ENCODE measurements at places on chromosomes 12 and 14. TPM values are rescaled to one million over a fixed set of nuclear protein-coding genes. Genes with fewer than 3 reads are reported as not detected.

FRMD6 gene
- 0.30 TPM for total RNA-seq

NCAPD2 gene
- 42.1 TPM for total RNA-seq

EPYC gene
- not detected for total RNA-seq

LALBA gene
- not detected for total RNA-seq

SLC6A15 gene
- 0.39 TPM for total RNA-seq

PAN2 gene
- 230 TPM for total RNA-seq

FLVCR2 gene
- total RNA-seq = 1.3 TPM

MYH6 gene
- total RNA-seq = not detected

GRCh38 chr14:36383767-36384431 lies 63.5 kb upstream of the MBIP start:
- DNase-seq = no peak

DNA sequence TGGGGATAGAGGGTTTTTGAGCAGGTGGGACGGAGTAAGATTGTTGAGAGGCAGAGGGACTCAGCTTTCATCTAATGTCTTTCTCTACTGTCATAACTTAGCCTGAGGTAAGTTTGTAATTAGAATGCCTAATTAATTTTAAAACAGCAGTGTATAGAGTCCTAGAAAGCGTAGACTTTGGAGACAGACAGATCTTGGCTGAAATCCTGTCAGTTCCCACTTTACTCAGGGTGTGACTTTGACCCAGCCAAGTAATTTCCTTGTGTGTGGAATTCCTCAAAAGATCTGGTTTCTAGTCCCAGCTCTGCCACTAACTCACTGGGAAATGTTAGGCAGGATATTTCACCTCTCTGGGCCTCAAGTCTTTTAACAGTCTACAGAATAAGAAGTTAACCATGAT lies 74.3 kb downstream of the SLC25A21 start:
- no peak for DNase-seq

- no peak for DNase-seq
Observed at GRCh38 chr14:50070840-50071548, 45.4 kb downstream of the VCPKMT start.

DNA sequence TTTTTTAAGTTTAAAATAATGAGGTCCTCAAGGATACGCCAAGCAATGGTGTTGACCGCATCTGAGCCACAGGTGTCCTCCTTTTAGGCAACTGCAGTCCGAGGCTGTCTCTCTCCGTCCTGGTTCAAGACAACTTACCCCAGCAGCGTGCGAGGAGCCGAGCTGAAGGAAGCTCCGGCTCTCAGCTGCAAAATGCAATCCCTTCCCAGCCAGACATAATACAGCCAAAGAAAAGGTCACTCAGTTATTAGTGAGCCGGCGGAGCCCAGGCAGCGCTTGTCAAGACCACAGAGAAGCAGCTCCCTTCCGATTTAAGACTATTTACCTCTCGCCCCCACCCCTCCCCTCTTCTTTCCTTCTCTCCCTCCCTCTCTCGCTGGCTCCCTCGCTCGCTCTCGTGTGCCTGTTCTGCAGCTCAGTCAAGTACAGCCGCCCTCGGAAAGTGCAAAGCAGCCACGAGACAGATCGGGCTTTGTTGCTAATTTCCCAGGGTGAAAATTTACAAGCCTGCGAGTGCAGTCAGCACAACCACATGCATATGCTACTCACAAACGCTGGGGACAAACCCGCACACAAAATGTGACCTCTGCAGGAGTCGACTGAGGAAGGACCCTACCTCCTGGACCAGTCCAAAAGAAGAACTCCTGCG lies 363 bp upstream of the LMO3 start:
- peak; percentile 6 for DNase-seq

DNA sequence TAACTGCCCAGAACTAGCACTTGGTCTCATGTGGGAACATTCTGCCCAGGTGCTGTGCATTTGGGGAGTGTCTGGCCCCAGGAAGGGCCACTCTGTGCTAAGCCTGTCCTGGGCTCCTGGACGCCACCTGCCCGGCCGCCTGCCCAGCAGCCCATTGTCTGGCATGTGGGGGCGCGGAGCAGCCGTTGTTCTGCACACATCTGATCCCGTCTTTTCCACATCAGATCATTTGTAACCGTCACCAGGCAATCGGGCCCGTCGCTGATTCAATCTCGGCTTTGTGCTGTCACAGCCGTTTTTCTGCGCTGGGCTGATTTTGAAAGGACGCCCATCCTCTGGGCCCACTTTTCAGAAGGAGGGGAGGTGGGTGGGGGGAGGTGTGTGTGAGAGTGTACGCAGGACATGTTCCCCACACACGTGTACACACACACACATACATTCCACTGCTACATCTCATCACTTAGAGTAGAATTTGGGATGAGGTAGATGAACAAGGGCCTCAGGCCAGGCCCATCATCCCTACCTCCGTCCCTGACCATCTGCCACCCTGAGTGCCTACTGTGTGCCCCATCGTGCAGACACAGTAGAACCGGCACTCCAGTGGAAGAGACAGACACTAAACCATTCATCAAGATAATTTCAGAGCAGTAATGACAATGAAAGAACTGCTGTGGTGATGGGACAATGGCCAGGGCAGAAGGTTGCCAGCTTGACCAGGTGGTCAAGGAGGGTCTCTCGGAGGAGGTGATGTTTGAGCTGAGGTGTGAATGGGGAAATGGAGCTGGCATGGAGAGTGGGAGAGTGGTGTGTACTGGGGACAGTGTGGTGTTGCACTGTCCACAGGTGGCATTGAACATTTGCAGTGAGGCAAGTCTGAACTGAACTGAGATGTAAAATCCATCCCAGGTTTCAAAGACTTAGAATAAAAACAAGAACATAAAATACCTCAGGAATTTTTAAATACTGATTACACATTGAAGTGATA lies 19.0 kb downstream of the FAM222A start:
- no peak for DNase-seq

DNA sequence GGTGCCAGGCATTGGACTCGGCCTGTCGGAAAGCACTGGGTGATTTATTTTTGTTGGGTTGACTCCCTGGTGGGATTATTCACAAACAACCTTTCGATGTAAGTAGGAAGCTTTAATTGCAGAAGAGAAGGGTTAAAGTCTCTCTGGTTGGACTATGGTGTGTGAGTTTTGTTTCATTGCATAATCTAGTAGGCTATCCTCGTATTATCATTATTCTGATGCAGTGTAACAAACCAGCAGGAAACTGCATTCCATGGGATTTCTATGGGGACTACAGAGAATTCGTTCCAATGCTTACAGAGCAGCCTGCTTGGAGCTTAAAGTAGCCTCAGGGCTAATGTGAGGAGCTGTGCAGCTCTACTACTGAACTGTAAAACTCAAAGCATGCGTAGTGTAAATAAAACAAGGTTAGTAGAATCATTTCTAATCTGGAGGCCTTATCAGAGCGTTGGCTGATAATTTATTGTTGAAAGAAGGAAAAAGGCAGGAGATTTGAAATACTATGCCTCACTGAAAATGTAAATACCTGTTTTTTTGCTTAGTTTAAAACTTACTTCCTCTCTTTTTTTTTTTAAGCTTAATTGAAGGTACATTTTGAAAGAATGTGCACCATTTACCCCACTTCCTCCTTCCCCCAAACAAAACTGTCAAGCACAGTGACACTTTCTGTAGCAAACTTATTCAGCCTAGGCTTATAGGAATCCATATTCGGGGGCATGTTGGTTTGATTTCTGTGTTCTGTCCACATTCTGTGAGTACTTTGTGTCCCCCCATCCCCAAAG lies 226.7 kb downstream of the NPAS3 start:
- no peak for DNase-seq

GRCh38 chr14:30153717-30154116 lies 226.1 kb upstream of the PRKD1 start:
- no peak for DNase-seq

GRCh38 chr12:4140581-4141301 lies 132.8 kb upstream of the CCND2 start:
- no peak for DNase-seq

GRCh38 chr12:104448451-104448850 lies 8.3 kb upstream of the CHST11 start:
- DNase-seq = no peak

- no peak for DNase-seq
Observed at GRCh38 chr12:132373901-132374611, 44.7 kb upstream of the GALNT9 start.

DNA sequence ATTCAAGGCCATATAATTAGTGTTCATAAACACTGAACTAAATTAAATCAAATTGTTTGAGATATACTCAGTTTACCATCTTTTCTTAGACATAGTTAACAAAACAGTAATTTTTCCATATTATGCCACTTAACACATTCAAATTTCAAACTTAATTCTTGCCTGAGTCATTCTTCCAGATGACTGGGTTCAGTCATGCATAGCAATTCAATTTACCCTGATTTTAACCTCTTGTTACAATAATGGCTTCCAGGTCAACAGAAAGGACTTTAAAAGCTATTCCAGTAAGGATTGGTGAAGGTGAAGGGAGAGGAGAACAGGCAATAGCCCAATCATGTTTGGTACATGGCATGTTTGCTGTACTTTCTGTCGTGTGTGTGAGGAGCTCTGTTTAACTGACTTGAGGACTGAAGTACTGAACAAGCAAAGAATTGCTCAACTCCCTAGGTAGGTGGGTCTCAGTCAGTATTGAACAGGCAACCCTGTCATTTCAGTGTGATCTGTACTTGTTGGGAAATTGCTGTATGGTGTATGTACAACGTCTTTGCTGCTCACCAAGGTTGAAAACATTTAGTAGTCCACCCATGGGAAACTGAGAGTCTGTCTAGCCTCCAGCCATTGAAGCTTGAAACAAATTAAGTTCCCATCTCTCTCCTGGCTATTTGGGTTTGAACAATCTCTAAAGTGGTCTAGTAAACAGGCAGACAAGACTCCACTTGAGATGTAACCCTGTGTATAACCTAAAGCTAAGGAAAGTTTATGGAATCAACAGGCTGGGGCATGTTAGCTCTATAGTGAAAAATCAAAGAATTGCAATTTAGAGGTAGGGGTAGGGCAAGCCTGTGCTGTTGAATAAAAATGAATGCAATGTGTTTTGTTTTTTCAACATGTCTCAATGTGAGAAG lies 327.2 kb downstream of the BTG1 start:
- no peak for DNase-seq

DNA sequence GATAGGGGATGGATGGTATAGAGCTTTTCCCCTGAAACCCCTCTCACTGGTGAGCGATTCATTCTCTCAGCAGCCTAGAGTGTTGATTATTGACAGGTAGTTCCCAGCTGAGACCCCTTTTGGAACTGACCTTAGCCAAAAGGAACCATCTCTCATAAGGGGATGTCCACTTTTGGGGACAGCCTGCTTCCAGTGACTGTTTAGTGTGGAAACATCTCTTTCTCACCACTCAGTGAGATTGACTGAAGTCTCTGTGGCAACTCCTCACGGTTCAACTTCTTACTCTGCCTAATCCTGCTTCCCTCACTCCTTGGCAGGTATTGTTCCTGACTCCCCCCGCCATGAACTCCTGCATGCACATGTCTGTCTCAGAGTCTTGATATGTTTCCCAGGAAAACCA lies 529.2 kb upstream of the ATP2B1 start:
- no peak for DNase-seq

GRCh38 chr14:104212206-104213095 lies 74.1 kb downstream of the KIF26A start:
- DNase-seq = no peak

GRCh38 chr14:49598189-49598484 lies 603 bp upstream of the LRR1 start:
- DNase-seq = no peak

DNA sequence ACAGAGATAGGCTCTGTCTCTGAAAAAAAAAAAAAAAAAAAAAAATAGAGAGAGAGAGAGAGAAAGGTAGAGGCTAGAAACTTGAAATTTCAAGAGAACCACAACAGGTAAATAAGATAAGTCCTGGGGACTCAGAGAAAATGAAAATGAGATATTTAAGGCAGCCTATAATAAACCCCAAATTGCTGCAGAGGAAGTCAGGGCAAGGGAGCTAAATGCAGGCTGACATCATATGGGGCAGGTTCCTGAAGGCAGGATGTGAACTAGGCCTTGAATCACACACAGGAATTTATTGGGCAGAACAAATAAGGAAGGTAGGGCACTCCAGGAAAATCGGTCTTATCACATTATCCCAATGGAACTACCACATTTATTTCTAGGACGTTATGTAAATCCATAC lies 54.9 kb upstream of the NUDT4 start:
- DNase-seq = no peak

DNA sequence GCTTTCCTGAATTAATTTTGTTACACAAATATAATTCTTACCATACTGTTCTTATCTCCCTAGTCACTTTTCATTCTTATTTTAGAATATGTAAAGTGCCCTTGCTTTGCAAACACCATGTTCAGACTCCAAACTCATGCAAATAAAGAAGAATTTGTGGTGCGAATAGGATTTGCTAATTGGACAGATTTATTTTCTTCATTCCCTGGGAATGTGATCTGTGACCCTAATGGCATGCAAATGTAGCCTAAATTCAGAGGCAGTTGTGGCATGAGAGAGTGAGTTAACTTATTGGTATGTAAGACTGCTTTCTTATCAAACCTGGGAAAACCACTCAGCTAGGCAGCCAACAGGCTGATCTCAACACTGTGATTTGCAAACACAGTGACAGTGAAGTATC lies 10.0 kb downstream of the CAPZA3 start:
- no peak for DNase-seq

- no peak for DNase-seq
Observed at GRCh38 chr12:80232837-80233236, 133.5 kb downstream of the OTOGL start.

- peak; percentile 57 for DNase-seq
Observed at GRCh38 chr12:48003226-48004052, 837 bp downstream of the COL2A1 start.

GRCh38 chr14:97155814-97156213 lies 358.6 kb downstream of the VRK1 start:
- no peak for DNase-seq

- DNase-seq = no peak
Observed at GRCh38 chr14:69727860-69728259, 39.1 kb upstream of the SRSF5 start.

DNA sequence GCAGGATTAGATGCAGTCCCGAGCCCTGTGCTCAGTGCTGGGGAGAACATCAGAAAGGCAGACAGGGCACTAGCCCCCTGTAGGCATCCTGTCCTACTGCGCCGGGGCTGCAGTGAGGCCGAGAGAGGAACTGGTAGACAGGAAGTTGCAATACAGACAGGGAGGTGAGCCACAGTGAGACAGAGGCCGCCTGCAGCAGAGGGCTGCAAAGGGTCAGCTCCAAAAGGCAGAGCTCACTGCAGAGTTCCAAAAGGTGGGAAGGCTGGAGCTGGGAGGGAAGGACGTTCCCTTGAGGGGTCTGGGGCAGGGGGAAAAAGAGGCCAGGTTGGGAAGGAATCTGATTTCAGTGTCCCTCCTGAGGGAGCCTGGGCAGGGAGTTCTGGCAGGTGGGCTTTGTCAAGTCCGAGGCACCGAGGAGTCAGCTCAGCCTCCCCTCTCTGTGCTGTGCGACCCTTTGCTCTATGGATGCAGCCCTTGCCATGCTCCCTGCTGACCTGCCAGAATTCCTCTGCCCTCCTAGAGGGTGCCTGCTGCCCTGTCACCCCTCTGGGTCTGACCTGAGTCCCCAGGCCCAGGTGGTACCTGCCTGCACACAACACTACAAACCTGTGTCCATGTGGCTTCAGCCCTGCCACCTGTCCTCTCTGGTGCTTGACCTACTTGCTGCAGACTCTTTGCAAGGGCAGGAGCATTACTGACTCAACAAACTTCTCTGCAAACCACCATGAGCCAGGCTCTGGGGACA lies 63.5 kb downstream of the PRMT8 start:
- no peak for DNase-seq

GRCh38 chr14:37047996-37048395 lies 124.4 kb downstream of the SLC25A21 start:
- DNase-seq = no peak

GRCh38 chr14:32381869-32382268 lies 52.8 kb downstream of the AKAP6 start:
- DNase-seq = no peak

GRCh38 chr14:71119075-71119474 lies 211.8 kb downstream of the PCNX1 start:
- DNase-seq = no peak

All from B cell (primary cell).